ENCODE measurements at places on chromosomes 11 and 22.
A peak's percentile ranks its signal among the peaks of the same experiment; 100 is the strongest.

GRCh38 chr22:21051831-21052400, 6.2 kb downstream of the LRRC74B start:
- DNase-seq, result no peak

GRCh38 chr22:35627267-35628041, 10.3 kb upstream of the MB start:
- DNase-seq, result peak; percentile 68

DNA sequence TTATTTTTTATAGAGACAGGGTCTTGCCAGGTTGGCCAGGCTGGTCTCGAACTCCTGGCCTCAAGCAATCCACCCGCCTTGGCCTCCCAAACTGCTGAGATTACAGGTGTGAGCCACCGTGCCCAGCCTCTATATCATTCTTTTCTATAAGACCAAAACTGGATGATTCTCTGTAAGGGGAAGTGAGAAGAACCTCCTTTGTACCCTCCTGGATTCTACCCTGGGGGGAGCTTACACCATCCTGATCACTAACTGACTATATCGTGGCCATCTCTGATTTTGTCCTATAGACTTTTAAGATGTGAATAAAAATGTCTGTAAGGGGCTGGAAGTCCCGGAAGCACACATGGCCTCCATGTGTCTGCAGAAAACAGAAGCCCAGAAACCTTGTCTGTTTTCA, 9.1 kb downstream of the PIWIL4 start:
- peak; percentile 20 for DNase-seq

GRCh38 chr11:66497206-66497605, 13.2 kb upstream of the BBS1 start:
- DNase-seq, result no peak

GRCh38 chr11:67409261-67409666, 5.4 kb downstream of the TBC1D10C start:
- peak; percentile 78 for DNase-seq

DNA sequence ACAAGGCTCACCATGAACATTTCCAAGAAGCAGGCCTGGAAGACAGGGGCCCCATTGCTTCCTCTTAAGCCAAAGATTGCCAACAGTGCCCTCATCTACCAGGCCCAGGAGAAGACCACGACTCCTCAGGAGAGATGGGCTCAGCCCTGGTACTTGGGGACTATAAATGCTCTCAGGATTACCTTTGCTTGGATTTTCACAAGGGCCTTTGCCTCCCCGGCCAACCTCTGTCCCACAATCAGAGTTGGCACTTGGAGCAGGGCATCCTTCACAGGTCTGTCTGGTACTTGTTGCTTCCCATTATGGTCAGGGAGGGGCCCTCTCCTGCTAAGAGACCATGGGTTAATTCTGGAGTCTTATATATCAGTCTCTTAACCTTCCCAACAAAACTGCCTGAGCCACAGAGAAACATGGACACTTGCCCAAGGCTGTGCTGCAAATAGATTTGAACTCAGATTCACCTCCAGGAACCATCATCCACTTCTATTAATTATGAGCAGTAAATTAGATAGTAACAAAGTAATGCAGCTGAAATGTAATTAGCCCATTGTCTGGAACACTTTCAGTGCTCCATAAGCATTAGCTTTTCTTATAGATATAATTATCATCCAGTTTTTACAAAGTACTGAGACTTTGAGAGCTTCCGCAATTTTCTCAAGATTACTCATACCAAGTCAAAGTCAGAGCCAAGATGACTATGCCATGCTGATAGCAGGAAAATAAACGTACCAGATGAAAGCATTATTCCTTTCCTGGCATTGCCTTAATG, 33.5 kb downstream of the POU2AF3 start:
- DNase-seq, result no peak

DNA sequence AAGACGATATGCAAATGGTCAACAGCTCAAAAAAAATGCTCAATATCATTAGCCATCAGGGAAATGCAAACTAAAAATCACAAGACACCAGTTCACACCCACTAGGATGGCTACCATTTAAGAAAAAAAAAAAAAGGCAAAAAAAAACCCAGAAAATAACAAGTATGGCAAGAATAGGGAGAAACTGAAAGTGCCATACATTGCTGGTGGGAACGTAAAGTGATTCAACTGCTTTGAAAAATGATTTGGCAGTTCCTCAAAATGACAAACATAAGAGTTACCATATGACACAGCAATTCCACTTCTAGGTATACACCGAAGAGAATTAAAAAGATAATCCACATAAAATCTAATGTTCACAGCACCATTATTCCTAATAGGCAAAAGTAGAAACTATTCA, 47.5 kb downstream of the PICALM start:
- DNase-seq, result peak; percentile 11

DNA sequence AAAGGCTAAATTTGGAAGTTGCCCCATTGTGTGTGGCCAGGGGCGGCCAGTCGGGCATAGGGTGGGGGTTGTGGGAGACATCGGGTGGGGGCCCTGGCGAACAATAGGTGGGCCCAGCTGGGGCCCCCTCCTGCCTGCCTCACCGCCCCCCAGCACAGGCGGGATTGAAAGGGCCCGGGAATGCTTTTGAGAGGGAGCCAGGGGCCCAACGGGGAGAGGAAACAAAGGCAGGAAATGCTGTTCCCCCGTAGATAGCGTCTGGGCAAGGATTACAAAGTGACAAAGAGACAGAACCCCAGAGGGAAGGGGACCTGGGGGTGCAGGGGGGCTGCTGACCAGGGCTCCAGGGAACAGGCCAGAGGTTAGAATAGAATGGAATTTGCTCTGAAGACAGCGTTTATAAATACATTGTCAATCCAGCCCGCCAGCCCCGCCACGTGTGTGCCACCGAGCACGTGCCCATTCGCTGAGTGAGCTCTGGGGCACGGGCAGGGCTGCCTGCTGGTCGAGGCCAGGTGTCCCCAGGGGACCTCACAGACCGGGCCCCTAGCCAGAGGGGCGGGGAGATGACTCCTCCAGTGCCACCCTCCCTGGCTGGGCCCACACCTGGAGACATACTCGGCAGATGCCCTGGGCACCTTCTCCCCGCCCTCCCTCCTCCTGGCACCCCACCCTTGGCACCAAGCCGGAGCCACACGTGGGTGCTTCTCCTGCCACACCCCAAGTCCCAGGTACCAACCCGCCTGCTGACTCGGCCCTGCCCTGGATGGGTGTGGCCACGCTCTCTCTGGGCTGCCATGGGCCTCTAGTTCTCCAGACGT, 9.7 kb downstream of the PDGFB start:
- no peak for DNase-seq

DNA sequence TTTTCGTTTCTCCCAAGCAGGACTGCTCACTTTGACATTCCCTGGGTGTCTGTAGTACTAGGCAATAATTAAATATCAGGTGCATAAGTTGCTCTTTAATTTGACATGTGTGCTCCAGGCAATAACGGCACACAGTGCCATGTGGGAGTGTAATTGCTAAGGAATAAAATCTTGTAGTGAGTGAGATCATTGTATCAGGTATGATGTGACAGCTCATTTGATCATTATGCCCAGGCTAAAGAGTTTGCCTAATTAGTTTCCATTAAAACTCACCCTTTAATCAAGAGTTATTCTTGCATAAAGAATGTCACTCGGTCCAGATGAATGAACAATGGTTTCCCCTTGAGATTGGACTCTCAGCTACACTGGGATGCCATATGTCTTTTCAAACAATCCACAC, 220.0 kb downstream of the INSC start:
- DNase-seq, result no peak
